ENCODE measurements at places on chromosomes 12 and 14. TPM values are rescaled to one million over a fixed set of nuclear protein-coding genes. Genes with fewer than 3 reads are reported as not detected.

- H3K27ac ChIP-seq, result no peak overlapping the region
- no peaks in the 10 kb centered on the region for H3K27me3 ChIP-seq
- H3K4me1 ChIP-seq, result peaks cover 24% of the 10 kb centered on the region
- no peak overlapping the region for H3K4me3 ChIP-seq
- no peak for DNase-seq
- H3K36me3 ChIP-seq, result peaks cover 4% of the 10 kb centered on the region
Observed at GRCh38 chr14:51242545-51243490, 2.8 kb downstream of the TMX1 start.

AVPR1A gene
- not detected for total RNA-seq

DNA sequence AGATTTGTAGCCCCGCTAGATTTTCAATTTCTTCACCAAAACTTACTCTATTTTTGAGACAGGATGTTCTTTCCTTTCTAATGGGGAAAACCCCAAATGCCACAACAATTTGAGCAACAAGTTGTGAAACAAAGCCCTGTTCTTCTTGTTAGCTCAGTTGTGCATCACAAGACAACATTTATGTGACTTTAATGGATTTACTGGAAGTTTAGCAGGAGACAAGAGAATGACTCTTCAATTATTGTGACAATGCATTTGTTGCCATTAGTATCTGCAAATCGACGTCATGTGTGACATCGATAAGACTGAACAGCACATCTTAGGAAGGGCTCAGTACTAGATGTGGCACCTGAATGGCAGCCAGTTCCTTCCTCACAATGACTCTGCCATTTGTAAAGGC, 1028.9 kb upstream of the TMEM132C start:
- H3K4me1 ChIP-seq, result peaks cover 18% of the 10 kb centered on the region
- DNase-seq, result peak; percentile 43

ACOT6 gene
- total RNA-seq, result not detected

DNA sequence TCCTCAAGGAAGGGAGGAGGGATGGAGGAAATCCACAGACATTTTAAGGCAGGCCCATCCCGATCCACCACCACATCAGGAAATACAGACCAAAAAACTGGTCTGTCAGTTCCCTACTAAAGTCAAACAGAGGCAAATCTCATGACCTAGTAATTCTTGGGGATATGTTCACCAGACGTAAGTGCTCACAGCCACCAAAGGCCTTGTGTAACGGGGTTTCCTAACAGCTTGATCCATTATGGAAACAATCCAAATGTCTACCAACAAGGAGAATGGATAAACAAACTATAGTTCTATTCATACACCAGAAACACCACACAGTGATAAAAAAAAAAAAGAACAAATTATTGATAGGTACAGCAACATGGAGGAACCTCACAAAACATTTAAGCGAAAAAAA, 72.9 kb downstream of the PRKAB1 start:
- H3K4me1 ChIP-seq, result no peaks in the 10 kb centered on the region
- H3K27me3 ChIP-seq, result no peaks in the 10 kb centered on the region
- DNase-seq, result no peak
- H3K36me3 ChIP-seq, result peaks cover 5% of the 10 kb centered on the region
- no peak overlapping the region for H3K27ac ChIP-seq

MORN3 gene
- 1.4 TPM for total RNA-seq

SIX4 gene
- 15.6 TPM for total RNA-seq

DNA sequence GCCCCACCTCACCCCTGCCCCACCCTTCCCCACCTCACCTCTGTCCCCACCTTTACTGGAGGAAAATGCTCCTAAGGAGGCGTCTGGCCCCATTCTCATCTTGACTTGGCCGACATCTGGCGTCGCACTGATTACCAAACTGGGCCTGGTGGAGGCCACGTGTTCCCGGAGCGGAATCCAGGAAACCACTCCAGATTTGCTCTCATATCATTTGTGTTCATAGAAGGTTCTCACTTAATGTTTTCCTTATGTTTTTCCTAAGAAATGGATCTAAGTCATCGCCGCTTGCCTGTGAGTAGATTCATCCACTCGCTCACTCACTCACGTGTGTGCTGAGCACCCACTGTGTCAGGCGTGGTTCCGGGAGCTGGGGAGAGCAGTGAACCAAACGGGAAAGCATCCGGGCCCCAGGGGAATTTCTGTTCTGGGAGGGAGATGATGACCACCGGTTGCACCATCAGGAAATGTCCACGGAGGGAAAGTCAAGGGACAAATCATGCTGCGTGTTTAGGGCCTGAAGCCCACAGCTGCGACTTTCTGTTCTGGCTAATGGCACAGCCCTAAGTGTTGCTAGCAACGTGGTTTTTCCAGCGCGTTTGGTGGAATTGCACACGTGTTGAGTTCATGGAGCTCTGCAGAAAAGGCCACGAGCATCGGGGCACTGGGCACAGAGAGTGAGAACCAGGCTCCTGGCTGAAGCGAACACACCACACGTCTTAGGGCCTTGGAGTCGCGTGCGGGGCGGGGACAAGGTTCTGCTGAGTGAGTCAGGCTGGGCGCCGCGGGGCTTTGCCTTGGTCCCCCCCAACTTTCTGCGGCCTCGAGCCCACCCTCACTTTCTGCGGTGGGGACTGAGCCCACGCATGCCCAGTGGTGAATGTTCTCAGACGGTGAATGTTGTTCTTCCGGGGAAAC, 57.7 kb downstream of the ADGRD1 start:
- no peaks in the 10 kb centered on the region for H3K27me3 ChIP-seq
- no peak overlapping the region for H3K4me3 ChIP-seq
- no peak overlapping the region for H3K27ac ChIP-seq
- H3K4me1 ChIP-seq, result no peaks in the 10 kb centered on the region
- no peaks in the 10 kb centered on the region for H3K36me3 ChIP-seq
- DNase-seq, result peak; percentile 65

HECTD1 gene
- total RNA-seq, result 240 TPM

GRCh38 chr14:34363733-34364134, 98.3 kb downstream of the SPTSSA start:
- no peaks in the 10 kb centered on the region for H3K27me3 ChIP-seq
- no peaks in the 10 kb centered on the region for H3K4me1 ChIP-seq
- no peaks in the 10 kb centered on the region for H3K36me3 ChIP-seq
- H3K4me3 ChIP-seq, result no peak overlapping the region
- DNase-seq, result peak; percentile 62

GRCh38 chr12:85626001-85626783, 210.0 kb downstream of the RASSF9 start:
- no peaks in the 10 kb centered on the region for H3K36me3 ChIP-seq
- H3K27ac ChIP-seq, result peak overlapping the region; percentile 56
- H3K4me3 ChIP-seq, result no peak overlapping the region
- peak; percentile 69 for DNase-seq
- peaks cover 25% of the 10 kb centered on the region for H3K4me1 ChIP-seq
- no peaks in the 10 kb centered on the region for H3K27me3 ChIP-seq

DNA sequence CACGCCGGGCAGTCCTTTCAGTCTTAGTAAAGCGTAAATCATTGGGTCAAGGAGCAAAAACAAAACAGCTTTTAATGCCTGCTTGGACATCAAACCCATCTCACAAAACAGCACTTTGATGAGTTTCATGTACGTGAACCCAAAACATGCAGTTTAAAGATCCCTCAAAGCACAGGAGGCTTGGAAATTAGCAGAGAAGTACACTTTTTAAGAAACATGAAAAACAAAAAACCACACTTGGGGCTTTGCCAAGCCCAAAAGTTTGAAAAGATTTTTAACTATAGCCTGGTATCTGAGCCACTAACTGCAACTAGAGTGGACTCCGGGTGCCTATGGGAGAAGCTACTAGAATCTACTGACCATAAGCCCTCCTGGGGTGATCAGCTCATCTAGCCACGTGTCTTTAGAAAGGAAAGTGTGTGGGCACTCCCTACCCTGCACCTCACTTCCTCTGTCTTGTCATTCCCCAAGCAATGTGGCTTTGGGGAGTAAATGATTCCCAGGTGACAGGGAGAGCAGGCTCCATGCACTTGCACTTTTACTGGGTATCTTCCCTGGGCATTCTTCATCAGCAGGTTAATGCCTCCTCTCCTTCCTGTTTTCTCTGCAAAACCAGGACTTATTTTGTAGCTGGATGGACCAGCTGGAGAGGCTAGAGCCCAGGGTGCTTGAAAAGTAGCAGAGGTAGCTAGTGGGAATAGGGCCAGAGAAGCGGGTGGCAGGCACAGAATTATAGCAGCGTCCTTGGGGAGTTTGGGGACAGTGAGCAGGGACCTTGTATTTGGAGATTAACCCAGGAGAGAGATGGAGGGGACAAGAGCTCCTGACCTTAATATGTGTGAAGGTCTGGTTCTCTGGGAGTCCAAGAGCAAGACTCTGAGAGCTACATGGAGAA, 339.3 kb downstream of the BCL11B start:
- H3K27ac ChIP-seq, result no peak overlapping the region
- DNase-seq, result no peak
- H3K36me3 ChIP-seq, result no peaks in the 10 kb centered on the region
- H3K4me1 ChIP-seq, result no peaks in the 10 kb centered on the region
- no peaks in the 10 kb centered on the region for H3K27me3 ChIP-seq

DNA sequence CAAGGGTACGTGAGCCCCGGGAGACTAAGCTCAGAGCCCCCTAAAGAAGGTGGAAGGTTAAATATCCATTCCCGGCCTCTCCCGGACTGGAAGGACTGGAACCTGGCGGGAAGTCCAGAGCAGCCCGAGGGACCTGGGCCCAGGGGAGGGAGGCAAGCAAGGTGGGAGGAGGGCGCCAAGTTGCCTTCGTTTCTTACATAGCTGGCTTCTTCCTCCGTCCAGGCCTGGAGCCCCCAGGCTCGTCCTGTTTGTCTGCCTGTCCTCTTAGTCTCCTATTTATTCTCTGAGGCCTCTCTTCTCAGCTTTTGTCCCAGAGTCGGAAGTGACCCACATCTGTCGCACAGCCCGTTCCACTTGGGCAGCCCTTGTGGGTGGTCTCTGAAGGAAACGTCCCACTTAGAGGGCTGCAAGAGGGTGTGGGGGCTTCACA, 745 bp downstream of the PCK2 start:
- H3K27ac ChIP-seq, result peak overlapping the region; percentile 57
- peak; percentile 66 for DNase-seq
- no peaks in the 10 kb centered on the region for H3K27me3 ChIP-seq

Data from osteoblast (primary cell).